ENCODE measurements at places on chromosomes 4 and X. TPM values are rescaled to one million over a fixed set of nuclear protein-coding genes. Genes with fewer than 3 reads are reported as not detected.

The JCHAIN gene
- total RNA-seq = 1.6 TPM

DNA sequence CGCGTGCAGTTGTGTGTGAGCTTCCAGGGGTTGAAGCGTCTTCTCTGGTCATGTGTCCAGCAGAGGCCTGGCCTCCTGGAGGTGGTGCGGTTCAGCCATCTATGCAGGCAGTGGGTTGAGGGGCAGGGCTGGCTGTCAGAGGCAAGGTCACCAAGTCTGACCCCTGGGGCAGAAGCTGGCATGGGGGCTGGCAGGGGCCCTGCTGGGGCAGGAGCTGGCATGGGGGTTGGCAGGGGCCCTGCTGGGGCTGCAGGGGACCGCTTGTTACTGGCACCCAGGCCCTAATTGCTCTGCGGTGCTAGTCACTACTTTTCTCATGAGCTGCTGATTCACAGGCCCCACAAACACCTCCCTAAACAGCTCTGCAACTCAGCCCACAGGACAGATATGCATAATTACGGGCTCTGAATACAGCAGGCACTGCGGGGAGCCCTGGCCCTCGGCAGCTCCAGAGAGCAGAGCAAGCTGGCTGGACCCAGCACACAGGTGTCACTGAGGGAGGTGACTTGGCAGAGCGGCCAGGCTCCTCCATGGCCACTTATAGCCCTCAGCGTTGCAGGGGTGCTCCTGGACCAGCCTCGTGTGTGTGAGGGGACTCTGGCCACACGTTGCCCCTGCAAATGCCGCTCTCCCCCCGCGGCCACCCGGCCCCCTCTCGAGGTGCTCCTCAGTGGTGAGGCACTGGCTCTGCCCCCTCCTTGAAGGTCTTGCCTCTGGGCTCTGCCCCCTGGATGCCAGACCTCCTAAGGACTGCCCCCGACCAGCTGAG lies 32.7 kb downstream of the CPLX1 start:
- no peaks in the 10 kb centered on the region for H3K36me3 ChIP-seq
- DNase-seq = no peak
- peaks cover 25% of the 10 kb centered on the region for H3K27me3 ChIP-seq
- H3K27ac ChIP-seq = no peak overlapping the region
- peaks cover 16% of the 10 kb centered on the region for H3K4me1 ChIP-seq

DNA sequence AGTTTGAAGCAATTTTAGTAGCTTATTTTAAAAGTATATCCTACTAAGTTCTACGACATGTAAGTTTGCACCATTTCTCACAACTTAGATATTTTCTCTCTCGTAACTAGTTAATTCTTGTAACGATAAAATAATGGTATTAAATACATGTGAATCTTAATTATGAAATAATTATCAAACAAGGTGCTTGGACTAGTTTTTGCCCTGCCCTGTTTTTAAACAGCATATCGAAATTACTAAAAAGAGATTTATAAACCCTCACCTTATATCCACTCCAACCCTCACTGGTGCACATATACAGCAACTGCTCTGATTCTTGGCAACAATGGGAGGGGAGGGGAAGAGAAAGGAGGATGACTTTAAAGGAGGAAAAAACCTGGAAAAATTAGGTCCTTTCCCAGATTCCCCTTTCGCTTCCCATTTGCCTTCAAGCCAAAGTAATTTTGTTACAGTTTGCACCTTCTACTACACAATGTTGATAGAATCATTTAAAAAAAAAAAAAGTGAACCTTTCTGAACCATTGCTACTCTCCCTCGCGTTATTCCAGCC lies 820 bp upstream of the MAB21L2 start:
- no peaks in the 10 kb centered on the region for H3K27me3 ChIP-seq
- no peak for DNase-seq
- H3K36me3 ChIP-seq = peaks cover 15% of the 10 kb centered on the region
- H3K4me3 ChIP-seq = no peak overlapping the region

GRCh38 chr4:114364857-114365256 lies 233.8 kb upstream of the UGT8 start:
- H3K27me3 ChIP-seq = no peaks in the 10 kb centered on the region
- no peak overlapping the region for H3K4me3 ChIP-seq
- H3K27ac ChIP-seq = no peak overlapping the region
- DNase-seq = no peak

DNA sequence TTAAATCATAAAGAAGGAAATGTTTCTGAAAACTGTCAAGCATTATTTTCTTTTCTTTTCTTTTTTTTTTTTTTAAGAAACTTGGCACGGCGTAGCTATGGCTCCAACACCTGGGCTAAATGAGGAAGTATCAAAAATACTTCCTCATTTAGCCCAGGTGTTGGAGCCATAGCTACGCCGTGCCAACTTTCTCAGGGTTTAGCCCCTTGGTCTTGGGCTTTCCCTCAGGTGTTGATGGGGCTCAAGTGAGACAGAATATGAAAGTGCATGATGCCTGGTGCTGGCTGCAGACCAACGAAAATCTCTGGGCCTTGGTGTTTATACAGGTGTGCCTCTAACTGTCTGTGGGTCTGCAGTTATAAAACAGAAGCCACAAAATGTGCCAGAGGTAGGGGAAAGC lies 132.7 kb downstream of the ARHGAP24 start:
- no peaks in the 10 kb centered on the region for H3K27me3 ChIP-seq
- DNase-seq = peak; percentile 1
- peak overlapping the region; percentile 63 for H3K27ac ChIP-seq
- no peak overlapping the region for H3K4me3 ChIP-seq
- no peaks in the 10 kb centered on the region for H3K36me3 ChIP-seq
- no peaks in the 10 kb centered on the region for H3K4me1 ChIP-seq

- H3K27me3 ChIP-seq = no peaks in the 10 kb centered on the region
- no peaks in the 10 kb centered on the region for H3K36me3 ChIP-seq
- no peak overlapping the region for H3K27ac ChIP-seq
These were observed 62.3 kb upstream of the HHIP start for GRCh38 chr4:144583658-144584057.

DNA sequence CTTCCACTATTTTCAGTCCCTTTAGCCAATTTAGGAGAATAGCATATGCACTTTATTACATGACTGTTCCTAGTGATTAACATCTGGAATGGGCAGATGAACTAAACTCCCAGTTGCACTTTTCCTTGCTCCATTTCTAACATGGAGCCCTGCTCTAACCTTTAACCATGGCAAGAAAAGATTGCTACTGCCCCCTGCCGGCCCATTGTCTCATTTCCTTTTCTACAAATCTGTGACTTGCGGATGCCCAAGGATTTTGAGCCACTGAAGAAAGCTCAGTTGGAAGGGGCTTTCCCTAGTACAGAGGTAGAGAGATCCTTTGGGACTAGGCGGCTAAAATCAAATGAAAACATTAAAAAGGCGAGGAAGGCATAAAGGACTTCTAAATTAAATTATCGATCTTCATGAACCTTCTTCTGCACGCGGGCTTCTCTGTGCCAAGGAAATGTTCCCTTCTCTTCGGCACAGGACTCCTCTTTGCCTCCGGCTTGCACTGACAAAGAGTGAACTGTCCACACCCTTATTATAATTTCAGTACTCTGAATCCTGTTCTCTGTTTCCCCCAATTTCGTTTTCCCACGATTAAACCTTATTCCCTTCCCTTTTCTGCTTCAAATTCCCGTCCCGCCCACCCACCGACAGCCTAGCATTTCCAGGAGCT lies 577 bp upstream of the GLRA2 start:
- H3K36me3 ChIP-seq = no peaks in the 10 kb centered on the region
- no peak overlapping the region for H3K27ac ChIP-seq
- no peak overlapping the region for H3K4me3 ChIP-seq
- no peaks in the 10 kb centered on the region for H3K4me1 ChIP-seq
- peak; percentile 46 for DNase-seq

DNA sequence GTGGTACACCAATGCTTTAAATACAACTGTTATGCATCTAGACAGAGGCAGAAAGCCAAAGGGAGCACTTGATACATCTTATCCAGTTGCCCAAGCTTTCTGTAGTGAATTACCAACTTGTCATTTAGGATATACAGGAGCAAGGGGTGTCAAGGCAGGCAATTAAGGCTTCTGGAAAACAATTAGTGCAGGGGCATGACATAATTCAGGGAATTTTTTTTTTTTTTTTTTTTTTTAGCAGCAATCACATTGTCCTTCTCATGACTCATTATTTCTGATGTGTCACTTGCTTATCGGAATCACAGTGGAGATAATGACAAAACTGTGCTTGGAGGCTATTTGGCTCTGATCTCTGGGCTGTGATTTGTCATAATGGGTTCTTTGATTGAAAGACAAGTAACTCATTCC lies 259.5 kb downstream of the ARHGAP24 start:
- H3K4me3 ChIP-seq = no peak overlapping the region
- no peak overlapping the region for H3K27ac ChIP-seq
- H3K4me1 ChIP-seq = no peaks in the 10 kb centered on the region
- no peaks in the 10 kb centered on the region for H3K27me3 ChIP-seq
- H3K36me3 ChIP-seq = no peaks in the 10 kb centered on the region

- H3K27ac ChIP-seq = no peak overlapping the region
- no peaks in the 10 kb centered on the region for H3K27me3 ChIP-seq
- no peak overlapping the region for H3K4me3 ChIP-seq
- H3K36me3 ChIP-seq = no peaks in the 10 kb centered on the region
These were observed 207.5 kb downstream of the CHRDL1 start for GRCh38 chrX:110588164-110588563.

DNA sequence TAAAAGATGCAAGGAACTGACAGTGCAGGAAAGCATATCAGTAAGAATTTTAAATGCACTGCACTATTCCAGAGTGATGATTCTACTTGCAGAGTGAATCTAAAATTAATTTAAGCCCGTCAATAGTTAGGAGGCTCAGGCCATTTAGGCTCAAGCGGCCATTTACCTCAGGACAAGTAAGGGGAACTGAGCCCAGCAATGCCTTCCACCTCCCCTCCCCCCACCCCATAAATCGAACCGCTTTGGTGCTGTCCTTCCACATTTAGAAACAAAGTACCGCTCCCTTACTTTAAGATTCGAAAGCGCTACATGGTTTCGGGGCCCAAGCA lies 665 bp downstream of the RBM41 start:
- H3K27ac ChIP-seq = no peak overlapping the region
- peaks cover 27% of the 10 kb centered on the region for H3K36me3 ChIP-seq
- no peaks in the 10 kb centered on the region for H3K4me1 ChIP-seq
- no peak for DNase-seq
- no peaks in the 10 kb centered on the region for H3K27me3 ChIP-seq
- H3K4me3 ChIP-seq = peak overlapping the region; percentile 54

- no peak overlapping the region for H3K4me3 ChIP-seq
- no peaks in the 10 kb centered on the region for H3K27me3 ChIP-seq
- H3K4me1 ChIP-seq = no peaks in the 10 kb centered on the region
- no peak for DNase-seq
These were observed 822.3 kb upstream of the TENM3 start for GRCh38 chr4:181420950-181421349.

Data from natural killer cell (primary cell).